AG04450 (cell line): ENCODE measurements at places on chromosomes 7 and 10. TPM values are rescaled to one million over a fixed set of nuclear protein-coding genes. Genes with fewer than 3 reads are reported as not detected.
A peak's percentile ranks its signal among the peaks of the same experiment; 100 is the strongest.

DNA sequence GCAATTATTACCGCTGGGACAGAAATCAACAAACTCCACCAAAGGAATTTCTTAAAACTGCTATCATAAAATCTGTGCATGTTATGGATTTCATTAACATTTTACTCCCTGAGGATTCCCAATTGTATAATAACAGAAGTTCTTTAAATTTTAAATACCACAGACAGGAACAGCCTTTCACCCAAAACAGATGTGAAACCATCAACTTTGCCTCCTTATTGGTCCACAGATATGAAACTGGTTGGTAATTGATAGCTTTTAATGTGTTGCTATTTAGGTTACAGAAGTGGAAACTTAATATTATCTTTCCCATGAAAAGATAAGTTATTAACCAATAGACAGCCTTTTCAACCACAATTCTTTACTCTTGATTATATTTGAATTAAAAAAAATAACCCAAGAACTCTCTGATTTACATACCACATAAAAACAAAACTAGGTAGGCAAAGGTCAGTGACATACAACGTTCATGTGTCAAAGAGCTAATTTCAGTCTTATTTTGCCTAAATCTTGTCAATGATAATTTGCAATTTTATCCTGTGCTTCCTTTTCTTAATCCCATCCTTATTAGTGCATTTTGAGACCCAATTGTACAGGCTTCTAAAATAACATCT is 90.0 kb downstream of the NRP1 start:
- no peak for DNase-seq

Gene ACSM6
- not detected in 2 replicates for polyA plus RNA-seq

- DNase-seq, result no peak
These were observed 207.4 kb downstream of the LHFPL3 start for GRCh38 chr7:104535841-104536240.

GRCh38 chr7:96359876-96360275 is 38.0 kb upstream of the SLC25A13 start:
- DNase-seq, result no peak

- DNase-seq, result no peak
These were observed 18.1 kb upstream of the TFAM start for GRCh38 chr10:58367069-58367468.

Gene UPK3BL1
- 19.7 and 27.3 TPM in 2 replicates for polyA plus RNA-seq

Gene OR2A12
- polyA plus RNA-seq, result not detected in 2 replicates

DNA sequence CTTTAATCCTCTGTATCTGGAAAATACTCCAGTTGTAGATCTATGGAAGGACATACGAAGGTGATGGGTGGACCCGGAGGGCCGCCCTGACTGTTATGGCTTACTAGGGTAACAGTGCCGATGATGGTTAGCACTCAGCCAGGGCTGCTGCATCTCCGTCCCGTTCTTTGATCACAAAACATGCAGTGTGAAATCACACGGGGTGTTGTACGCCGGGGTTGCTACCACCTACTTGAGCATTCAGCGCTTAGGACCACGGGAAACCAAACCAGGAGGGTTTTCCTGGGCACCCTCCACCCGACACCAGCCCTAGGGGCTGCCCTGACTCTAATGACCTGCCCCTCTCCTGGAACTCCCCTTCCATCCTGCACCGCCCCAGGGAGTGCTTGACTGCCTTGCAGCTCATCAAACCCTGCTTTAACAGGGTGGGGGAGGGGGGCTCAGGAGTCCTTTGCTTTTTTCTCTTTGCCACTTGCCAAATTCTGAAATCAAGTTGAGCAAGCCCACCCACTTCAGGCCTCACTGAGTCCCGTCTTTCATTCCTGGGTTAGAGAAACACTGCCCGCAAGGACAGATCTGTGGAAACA is 20.4 kb downstream of the ZNF775 start:
- no peak for DNase-seq

DNA sequence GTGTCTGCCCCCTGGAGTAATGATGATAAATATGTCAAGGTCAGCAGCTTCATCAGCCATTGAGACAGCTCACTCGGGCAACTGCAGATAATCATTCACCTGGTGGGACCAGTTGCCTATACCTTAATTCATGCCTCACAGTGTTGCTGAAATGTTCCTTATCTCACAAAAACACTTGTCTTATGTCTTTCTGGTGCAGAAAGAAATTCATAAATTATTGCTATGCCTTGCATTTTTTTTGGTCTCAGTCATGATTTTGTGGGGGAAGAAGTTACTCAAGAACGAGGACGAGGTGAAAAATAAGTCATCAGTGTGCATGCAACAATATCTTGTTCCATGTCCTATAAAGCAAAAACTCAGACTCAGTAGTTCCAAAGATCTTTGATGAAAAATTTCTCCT is 16.0 kb downstream of the TRIL start:
- DNase-seq, result no peak

- no peak for DNase-seq
These were observed 72.2 kb upstream of the PALS2 start for GRCh38 chr7:24501009-24501408.

- no peak for DNase-seq
These were observed 48.5 kb downstream of the CPEB3 start for GRCh38 chr10:92242380-92242779.

- DNase-seq, result no peak
These were observed 37.3 kb upstream of the CXCL12 start for GRCh38 chr10:44422153-44422552.

GRCh38 chr10:103845972-103846371 is 9.4 kb downstream of the SH3PXD2A start:
- DNase-seq, result no peak

Gene CPED1
- polyA plus RNA-seq, result 47.6 and 52.0 TPM in 2 replicates

DNA sequence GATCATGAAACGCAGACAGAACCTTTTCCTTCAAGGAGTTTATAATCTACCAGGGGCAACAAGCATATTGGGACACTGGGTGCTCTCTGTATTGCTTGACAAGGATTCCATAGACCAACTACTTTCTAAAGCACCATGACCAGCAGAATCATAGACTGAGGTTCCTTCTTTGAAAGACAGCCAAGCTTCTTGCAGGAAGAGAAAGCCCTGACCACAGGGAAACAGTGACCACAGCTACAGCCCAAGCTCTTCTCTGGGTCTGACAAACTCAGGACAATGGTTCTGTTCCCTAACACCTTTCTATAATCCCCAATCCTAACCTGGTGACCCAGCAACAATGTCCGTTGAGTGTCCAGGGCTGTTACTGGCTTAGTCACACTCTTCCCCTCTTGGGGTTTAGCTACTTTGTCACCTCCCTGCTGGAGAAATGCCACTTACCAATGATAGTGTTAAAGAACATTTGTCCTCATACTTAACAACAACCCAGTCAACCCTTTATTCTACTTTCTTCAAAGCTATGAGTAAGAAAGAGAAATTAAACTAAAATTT is 155.7 kb downstream of the JAZF1 start:
- no peak for DNase-seq

- DNase-seq, result no peak
These were observed 229.3 kb downstream of the GPR37 start for GRCh38 chr7:124536156-124536762.

Gene ATP6V0A4
- polyA plus RNA-seq, result not detected in 2 replicates

DNA sequence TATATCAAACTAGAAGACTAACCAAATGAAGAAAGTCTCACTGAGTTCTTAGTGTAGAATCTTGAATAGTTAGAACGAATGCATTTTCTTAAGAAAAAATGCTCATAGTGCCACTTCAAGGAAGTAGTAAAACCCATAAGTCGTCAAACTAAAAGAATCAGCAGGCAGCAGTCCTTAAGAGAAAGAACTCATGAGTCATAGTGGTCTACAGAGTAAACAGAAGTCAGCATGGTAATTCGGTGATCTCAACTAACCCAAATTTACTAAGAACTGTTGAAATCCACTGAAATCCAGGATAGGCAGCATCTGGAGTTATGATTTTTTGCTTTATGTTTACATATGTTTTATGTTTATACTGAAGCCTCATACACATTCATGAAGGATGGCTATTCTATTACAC is 256.2 kb downstream of the LHFPL3 start:
- DNase-seq, result no peak

Gene UCN3
- not detected in 2 replicates for polyA plus RNA-seq

- no peak for DNase-seq
These were observed 148.2 kb upstream of the LRRTM3 start for GRCh38 chr10:66777665-66778064.

GRCh38 chr10:70283445-70284399 is at the start of gene NPFFR1:
TSS of gene NPFFR1 (minus strand) at chr10:70284004. CDS start at chr10:70283676, 328 bp downstream.
- DNase-seq, result no peak

Gene TMEM140
- polyA plus RNA-seq, result 1.0 and 1.4 TPM in 2 replicates

- no peak for DNase-seq
These were observed 151.0 kb downstream of the CHCHD3 start for GRCh38 chr7:132930881-132931280.

GRCh38 chr10:96463562-96463961 is 50.2 kb downstream of the TLL2 start:
- no peak for DNase-seq

Gene SEMA4G
- 10.5 and 14.4 TPM in 2 replicates for polyA plus RNA-seq

- no peak for DNase-seq
These were observed 273.9 kb downstream of the RPS24 start for GRCh38 chr10:78307576-78307975.

- no peak for DNase-seq
These were observed 1040.0 kb downstream of the SORCS3 start for GRCh38 chr10:105681051-105681450.

GRCh38 chr10:47438857-47439474 is 44.9 kb downstream of the ANXA8 start:
- peak; percentile 38 for DNase-seq

DNA sequence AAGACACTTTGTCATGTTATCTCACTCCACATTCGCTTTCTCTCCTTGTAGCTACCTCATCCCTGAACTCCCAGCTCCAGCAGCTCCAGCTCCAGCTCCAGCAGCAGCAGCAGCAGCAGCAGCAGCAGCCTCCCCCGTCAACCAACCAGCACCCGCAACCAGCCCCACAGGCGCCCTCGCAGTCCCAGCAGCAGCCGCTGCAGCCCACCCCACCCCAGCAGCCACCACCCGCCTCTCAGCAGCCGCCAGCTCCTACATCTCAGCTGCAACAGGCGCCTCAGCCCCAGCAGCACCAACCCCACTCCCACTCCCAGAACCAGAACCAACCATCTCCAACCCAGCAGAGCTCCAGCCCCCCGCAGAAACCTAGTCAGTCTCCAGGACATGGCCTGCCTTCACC is 226.6 kb upstream of the YAE1 start:
- no peak for DNase-seq

GRCh38 chr7:78588393-78588792 is 789.8 kb downstream of the PHTF2 start:
- no peak for DNase-seq

Gene ANKRD61
- polyA plus RNA-seq, result 0.19 and 0.22 TPM in 2 replicates

Gene MKI67
- polyA plus RNA-seq, result 8.0 and 10.3 TPM in 2 replicates

Gene PRLHR
- not detected in 2 replicates for polyA plus RNA-seq

- DNase-seq, result no peak
These were observed 5.9 kb upstream of the LDB3 start for GRCh38 chr10:86662186-86663045.

Gene KLF14
- not detected in 2 replicates for polyA plus RNA-seq

Gene FEZF1
- not detected in 2 replicates for polyA plus RNA-seq

- DNase-seq, result no peak
These were observed 38.8 kb downstream of the FIGNL1 start for GRCh38 chr7:50411332-50411731.

Gene PRPS1L1
- polyA plus RNA-seq, result not detected in 2 replicates

Gene CALN1
- not detected in 2 replicates for polyA plus RNA-seq

DNA sequence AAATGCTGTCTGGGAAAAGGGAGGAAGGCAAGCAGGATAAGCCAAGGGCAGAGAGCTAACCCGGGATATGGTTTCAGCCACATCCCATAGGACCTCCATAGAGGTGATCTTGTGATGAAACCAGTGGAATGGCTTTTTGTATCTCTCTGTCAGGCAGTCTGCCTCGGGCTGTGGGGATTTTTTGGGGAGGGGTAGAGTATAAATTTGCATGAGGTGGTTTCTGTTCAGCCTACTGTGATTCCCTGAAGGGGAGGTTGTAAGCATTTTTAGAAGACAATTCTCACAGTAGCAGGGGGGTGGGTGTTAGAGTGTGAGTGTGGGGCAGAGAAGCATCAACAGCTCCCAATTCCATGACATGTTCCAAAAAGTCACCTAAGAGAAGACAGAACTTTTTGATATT is 11.8 kb downstream of the OR9A2 start:
- no peak for DNase-seq
